ENCODE measurements at places on chromosomes 7 and 10. TPM values are rescaled to one million over a fixed set of nuclear protein-coding genes. Genes with fewer than 3 reads are reported as not detected.

Gene SKIDA1
- total RNA-seq, result 6.9 TPM

Gene CTTNBP2
- 52.9 TPM for total RNA-seq

Gene GNAT3
- total RNA-seq, result not detected

Gene CYP2W1
- total RNA-seq, result not detected

Gene GIMAP5
- 2.7 TPM for total RNA-seq

Gene PNLIPRP2
- total RNA-seq, result not detected

Data from temporal lobe (tissue), 4 donors.